ENCODE measurements at places on chromosomes 6 and 20. TPM values are rescaled to one million over a fixed set of nuclear protein-coding genes. Genes with fewer than 3 reads are reported as not detected.

RNF182 gene
- polyA plus RNA-seq, result 0.40 TPM

PIGU gene
- 32.7 TPM for polyA plus RNA-seq

APOBEC2 gene
- polyA plus RNA-seq, result 2.8 TPM

GNMT gene
- 16.2 TPM for polyA plus RNA-seq

BTBD3 gene
- polyA plus RNA-seq, result 22.3 TPM

ZNF337 gene
- polyA plus RNA-seq, result 6.6 TPM

TUBB1 gene
- not detected for polyA plus RNA-seq

CALHM6 gene
- 0.50 TPM for polyA plus RNA-seq

SSTR4 gene
- polyA plus RNA-seq, result not detected

PSORS1C2 gene
- polyA plus RNA-seq, result not detected

MYCT1 gene
- 0.05 TPM for polyA plus RNA-seq

COL20A1 gene
- polyA plus RNA-seq, result not detected

NRSN1 gene
- not detected for polyA plus RNA-seq

DNA sequence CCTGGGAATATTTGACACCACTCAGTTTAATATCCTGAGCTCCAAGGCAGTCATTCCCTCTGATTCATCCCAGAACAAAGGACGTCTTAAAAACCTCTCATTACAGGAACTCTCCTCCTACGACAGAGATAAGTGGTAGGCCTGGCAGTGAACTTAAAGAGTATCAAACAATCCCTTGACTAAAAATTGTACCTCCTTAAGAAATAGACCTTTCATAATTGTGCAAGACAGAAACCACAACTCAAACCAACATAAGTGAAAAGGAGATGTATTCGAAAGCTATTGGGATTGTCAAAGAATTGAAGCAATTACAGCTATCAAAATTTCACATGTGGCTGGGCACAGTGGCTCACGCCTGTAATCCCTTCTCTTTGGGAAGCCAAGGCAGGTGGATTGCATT lies 19.1 kb upstream of the BNIP5 start:
- DNase-seq, result no peak

GRCh38 chr20:21554985-21555384 lies 41.1 kb upstream of the NKX2-2 start:
- no peak for DNase-seq

DNA sequence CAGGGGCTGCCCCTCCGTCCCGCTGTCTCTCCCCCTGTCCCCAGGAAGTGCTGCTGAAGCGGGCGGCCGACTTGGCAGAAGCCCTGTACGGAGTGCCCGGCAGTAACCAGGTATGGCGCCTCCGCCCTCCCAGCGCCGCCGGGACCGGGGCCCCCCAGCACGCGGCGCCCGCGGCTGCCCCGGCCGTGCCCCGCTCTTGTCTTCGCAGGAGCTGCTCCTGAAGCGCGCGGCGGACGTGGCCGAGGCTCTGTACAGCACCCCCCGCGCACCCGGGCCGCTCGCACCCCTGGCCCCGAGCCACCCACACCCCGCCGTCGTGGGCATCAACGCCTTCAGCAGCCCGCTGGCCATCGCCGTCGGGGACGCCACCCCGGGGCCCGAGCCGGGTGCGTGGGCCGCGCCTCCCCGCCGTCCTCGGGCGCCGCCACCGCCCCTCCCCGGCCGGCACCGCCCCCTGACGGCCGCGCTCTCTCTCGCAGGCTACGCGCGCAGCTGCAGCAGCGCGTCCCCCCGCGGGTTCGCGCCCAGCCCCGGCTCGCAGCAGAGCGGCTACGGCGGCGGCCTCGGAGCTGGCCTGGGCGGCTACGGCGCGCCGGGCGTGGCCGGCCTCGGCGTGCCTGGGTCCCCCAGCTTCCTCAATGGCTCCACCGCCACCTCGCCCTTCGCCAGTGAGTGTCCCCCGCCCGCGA lies 48.4 kb downstream of the CPXM1 start:
- DNase-seq, result peak; percentile 70

DNA sequence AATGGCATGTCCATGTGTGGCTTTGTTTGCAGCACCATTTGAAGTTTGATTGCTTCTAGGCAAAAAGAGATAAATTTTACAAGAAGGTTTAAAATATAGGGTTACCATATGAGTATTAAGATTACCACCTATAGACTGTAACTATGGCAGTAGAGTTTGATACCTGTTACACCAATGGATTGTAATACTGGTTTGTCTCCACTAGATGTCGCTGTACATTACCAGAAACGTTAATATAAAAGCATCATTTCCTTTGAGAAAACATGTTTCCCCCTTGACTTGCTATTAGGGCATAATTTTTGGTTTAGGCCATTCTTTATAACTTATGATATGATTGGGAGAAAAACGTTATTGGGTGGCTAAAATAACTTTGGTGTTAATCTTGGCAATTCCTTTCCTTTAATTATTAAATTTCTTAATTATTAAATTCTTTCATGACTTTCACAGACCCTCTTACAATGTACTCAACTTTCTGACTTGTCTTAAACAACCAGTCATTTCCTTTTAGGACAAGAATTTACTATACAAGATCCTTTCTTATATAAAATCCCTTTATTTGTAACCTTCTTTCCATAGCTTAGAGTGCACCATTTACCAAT lies 42.8 kb downstream of the HLA-DPB1 start:
- DNase-seq, result peak; percentile 69

GRCh38 chr6:6969761-6970223 lies 138.0 kb upstream of the RREB1 start:
- peak; percentile 91 for DNase-seq

GRCh38 chr20:18363708-18364107 lies 75.4 kb downstream of the ZNF133 start:
- no peak for DNase-seq

GRCh38 chr6:105272786-105273185 lies 93.0 kb upstream of the POPDC3 start:
- DNase-seq, result peak; percentile 75

- no peak for DNase-seq
Observed at GRCh38 chr6:47653706-47654105, 44.7 kb upstream of the ADGRF4 start.

- peak; percentile 37 for DNase-seq
Observed at GRCh38 chr6:28251661-28252008, 434 bp downstream of the ZKSCAN4 start.

DNA sequence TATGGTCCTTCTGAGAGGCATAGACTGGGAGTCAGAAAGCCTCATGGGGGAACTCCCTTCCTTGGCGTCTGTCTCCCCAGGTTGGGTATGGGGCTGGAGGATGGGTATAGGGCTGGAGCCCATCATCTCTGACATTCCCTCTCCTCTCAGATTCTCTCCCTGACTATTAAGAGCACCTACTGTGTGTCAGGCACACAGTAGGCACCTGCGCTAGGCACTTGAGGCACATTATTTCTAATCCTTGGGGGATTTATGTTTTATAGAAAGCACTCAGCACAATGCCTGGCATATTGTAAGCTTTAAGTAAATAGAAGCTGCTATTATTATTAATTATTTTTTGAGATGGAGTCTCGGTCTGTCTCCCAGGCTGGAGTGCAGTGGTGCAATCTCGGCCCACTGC lies 76.3 kb downstream of the CD40 start:
- DNase-seq, result no peak

- DNase-seq, result no peak
Observed at GRCh38 chr6:93799226-93799625, 379.9 kb upstream of the EPHA7 start.

DNA sequence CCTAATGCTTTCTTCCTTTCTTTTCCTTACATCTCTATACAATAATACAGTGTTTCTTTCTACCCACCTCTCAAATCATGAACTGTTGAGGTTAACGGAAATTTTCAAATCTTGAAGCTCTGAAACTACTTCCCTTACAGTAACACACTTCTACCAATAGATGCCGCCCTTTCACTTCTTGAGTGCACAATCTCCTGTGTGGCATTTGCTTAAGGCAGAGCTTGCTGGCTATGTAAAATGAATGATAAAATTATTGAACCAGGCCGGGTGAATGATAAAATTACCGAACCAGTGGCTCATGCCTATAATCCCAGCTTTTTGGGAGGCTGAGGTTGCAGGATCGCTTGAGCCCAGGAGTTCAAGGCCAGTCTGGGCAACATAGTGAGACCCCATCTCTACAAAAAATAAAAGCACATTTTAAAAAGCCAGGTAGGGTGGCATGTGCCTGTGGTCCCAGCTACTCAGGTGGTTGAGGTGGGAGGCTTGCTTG lies 56.8 kb downstream of the KCNS1 start:
- peak; percentile 86 for DNase-seq

GRCh38 chr20:53174454-53174853 lies 202.3 kb downstream of the TSHZ2 start:
- DNase-seq, result no peak

DNA sequence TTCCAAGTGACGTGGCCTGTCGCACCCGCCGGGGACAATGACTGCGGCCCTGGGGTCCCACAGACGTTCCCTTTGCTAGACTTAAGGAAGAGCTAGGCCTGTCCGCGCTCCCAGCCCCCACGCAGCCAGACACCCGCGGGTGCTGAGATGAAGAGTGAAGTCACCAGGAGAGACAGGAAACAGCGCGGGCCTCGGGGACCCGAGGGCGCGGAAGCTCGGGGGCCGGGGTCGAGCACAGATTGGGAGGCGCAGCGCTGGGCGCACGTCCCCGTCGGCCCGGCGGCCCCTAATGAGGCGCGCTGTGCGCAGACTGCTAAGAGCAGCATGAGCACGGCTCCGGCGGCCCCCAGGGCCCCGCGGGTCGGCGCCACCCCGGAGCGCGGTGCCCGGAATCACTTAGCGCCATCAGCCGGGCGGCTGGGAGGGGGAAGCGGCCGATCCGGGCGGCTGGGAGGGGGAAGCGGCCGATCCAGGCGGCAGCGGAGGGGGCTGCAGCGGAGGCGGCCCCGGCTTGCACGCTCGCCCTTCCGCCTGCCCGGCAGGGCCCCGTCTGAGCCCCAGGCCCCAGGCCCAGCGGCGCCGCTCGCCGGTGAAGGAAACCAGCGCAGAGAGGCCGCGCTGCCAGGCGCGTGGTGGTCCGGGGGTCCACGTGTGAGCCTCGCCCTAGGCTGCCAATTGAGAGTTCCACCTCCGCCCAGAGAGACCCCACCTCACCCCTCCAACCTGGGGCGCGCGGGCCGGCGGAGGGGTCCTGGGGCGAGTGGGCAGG lies 8.3 kb upstream of the AVP start:
- no peak for DNase-seq

DNA sequence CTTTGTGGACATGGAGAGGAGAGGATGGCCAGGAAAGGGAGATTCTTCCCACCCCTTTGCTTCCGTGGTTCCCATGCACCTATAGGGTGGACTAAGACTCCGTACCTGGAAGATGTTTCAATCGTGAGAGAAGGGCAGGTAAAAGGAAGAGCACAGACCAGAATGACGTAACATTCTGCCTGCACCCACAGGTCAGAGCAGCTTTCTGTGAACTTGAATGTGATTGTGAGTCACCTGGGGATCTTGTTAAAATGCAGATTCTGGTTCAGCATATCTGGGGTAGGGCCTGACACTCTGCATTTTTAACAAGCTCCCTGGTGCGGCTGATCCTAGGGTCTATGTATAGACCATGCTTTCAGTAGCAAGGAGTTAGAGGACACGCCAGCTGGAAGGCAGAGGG lies 164.1 kb upstream of the SGK1 start:
- no peak for DNase-seq

DNA sequence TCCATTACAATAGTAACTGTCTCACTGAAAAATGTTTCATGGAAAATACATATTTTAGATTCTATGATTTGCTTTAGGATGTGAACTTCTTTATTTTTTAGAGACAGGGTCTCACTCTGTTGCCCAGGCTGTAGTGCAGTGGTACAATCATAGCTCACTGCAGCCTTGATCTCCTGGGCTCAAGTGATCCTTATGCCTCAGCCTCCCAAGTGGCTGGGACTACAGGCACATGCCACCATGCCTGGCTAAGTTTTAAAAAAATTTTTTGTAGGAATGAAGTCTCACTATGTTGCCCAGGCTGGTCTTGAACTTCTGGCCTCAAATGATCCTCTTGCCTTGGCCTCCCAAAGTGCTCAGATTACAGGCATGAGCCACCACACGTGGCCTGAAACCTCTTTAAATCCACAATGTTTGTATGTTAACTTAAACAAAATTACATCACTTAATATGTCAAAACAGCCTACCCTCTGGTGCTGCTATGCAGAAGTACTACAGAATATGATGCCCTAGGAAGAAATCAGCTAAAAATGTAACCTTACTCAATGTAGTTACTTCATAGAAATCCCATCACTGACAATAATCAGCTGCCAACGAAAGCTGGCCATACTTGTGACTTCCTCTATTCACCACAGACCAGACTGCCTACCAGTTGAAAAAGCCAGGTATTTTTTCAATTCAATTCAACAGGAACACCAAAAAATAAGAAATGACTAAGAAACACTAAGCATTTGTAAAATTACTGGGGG lies 17.6 kb downstream of the EEF1A1 start:
- DNase-seq, result no peak

GRCh38 chr20:2746636-2747265 lies 53.7 kb downstream of the CPXM1 start:
- no peak for DNase-seq

- DNase-seq, result no peak
Observed at GRCh38 chr6:150426198-150426597, 57.4 kb downstream of the IYD start.

DNA sequence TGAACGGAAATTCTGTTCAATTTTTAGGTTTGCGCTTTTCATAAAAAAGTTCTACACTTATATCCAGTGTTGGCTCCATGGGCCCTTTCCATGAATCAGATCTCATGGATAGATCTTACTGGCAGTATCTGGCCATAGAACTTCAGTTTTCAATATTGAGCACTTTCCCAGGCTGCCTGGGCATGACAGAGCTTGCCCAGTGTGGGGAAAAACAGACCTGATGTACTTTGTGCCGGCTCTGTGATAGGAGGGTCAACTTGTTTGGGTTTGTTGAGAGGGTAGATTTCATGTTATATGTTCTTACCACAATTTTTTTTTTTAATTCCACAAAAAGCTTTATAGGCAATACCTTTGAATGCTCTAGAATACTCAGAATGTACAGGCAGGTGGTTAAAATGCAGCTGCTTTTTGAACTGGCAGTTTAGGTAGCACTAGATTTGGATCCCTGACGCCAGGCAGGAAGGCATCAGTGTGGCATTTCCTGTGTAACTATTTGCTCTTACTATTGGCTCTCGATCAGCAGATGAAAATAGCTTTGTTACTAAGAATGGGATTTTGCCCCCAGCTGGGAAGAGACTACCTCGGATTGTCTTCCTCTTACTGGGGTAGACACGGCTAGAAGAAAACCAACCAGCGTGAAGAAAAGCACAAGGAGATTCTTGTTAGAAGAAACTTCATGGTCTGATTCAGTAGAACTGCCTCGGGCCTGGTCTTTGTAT lies 404.9 kb upstream of the SOX4 start:
- no peak for DNase-seq

- DNase-seq, result no peak
Observed at GRCh38 chr6:168732676-168733075, 291.7 kb downstream of the SMOC2 start.

- no peak for DNase-seq
Observed at GRCh38 chr6:145809785-145810184, 4.8 kb downstream of the FBXO30 start.

- DNase-seq, result no peak
Observed at GRCh38 chr6:159572439-159573110, 120.5 kb downstream of the SOD2 start.

DNA sequence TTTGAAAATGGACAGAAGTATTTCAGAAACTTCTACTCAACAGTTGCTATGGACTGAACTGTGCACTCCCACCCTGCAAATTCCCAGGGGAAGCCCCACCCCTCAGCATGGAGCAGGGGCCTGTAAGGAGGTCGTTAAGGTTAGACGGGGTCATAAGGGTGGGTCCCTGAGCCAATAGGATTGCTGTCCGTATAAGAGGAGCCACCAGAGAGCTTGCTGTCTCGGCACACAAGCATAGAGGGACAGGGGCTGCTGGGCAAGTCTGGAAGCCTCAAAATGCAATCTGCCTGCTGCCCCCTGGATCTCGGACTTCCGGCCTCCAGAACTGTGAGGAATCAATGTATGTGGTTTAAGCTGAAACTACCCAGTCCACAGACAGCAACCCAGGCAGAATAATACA lies 37.4 kb upstream of the AFDN start:
- DNase-seq, result no peak

Measured in hepatocyte (in vitro differentiated cells).